ENCODE measurements at places on chromosomes 3 and 15.
A peak's percentile ranks its signal among the peaks of the same experiment; 100 is the strongest.

GRCh38 chr15:90987561-90988141 lies 6.7 kb downstream of the PRC1 start:
- DNase-seq = no peak

DNA sequence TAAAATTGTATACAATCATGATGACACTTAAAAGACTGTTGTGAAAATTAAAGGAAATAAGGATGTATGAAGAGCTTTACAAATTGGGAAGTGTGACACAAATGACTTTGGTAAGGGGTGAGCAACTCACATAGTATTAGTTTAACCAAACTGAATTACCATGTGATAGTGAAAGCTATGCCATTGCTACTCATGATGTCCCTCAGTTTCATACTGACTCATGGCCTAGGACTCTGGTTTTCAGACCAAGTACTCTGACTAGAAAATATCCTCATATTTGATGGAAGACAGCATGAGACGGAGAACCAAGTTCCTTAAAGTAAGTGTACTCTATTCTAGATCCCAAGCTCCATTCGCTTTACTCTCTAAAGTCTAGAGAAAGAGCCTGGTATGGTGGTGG lies 203.2 kb upstream of the ICE2 start:
- no peak for DNase-seq

- DNase-seq = no peak
These were observed 16.6 kb downstream of the ABTB1 start for GRCh38 chr3:127689266-127689860.

DNA sequence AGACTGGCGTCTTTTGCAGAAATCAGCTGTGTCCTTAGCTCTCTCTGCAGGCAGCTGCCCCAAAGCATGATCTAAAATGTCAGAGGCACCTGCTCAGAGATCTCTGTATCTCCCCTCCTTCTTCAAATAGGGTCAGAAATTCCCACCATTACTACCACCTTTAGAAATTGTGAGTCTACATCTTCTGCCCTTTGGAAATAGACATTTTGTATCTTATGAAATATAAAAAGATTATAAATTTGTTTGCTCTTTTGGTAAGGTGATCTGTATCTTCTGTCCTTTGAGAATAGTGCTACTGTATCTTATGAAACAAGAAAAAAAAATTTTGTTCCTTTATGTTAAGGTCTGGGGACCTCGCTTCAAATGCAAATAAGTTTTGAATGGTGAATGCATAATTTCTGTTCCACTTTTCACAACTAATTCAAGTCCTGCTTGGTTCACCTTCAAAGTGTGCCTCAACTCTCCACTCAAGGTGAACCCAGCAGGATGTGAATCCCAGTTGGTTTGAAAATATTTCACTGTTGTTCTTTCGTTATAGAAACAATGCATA lies 28.3 kb upstream of the GPD1L start:
- no peak for DNase-seq

- no peak for DNase-seq
These were observed 152.2 kb downstream of the C3orf38 start for GRCh38 chr3:88301996-88302393.

DNA sequence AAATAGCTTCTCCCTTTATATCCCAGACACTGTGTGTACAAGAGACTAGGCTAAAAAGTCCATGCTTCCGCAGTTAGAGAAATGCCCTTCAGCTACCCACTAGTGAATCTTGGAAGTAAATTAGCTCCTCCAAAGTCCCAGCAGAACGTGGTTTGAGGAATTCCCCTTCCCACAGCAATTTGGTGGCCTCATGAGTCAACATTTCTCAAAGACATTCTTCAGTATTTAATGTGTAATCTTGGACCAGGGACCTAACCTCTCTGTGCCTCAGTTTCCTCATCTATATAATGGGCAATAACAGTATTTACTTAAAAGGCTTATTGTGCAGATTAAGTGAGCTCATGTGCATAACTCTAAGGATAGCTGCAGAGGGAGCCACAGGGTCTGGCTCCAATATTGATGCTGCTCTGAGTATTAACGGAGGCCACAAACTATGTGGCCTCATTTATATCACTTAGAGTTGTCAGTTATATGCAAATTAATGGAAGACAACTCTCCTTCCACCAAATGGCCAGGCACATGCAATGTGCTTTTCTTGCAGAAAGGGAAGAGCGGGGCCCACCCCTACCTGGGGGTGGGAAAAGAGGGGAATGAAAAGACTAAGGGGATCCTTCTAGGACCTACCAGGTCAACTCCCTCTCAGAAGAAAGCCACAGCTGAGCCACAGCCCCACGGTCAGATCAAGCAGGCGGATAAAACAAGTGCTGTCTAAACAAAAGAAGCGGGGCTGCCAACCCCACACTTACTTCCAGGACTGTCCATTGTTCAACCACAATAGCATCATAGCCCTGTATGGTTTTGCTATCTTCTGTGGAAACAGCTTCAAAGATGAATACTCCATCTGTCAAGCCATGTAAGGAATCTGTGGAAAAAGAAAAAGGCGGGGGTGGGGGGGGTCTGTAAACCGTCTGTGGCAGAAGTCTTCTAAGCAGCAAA lies 92.4 kb downstream of the OXNAD1 start:
- DNase-seq = no peak

DNA sequence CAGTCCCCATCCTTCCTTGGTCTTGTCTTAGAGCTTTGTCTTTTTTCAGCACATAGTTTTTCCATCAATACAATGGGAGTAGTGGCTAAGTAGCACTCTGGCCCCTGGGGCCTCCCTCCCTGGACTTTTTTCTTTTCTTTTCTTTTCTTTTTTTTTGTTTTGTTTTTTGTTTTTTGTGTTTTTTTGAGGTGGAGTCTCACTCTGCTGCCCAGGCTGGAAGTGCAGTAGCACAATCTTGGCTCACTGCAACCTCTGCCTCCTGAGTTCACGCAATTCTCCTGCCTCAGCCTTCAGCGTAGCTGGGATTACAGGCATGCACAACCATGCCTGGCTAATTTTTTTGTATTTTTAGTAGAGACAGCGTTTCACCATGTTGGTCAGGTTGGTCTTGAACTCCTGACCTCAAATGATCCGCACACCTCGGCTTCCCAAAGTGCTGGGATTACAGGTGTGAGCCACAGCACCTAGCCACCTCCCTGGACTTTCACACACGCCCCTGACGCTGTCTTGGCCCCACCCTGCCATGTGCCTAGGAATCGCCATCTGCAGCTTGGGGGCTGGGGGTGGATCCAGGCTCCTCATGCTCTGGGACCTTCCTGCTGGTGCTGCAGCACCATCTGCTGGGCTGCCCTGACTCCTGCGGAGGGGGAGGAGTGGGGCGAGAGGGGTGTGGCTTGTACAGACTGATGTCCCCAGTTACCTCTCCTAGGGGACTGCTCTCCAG lies 2.8 kb downstream of the C15orf39 start:
- peak; percentile 87 for DNase-seq
